IPS DF 6.9 (cell line): ENCODE measurements at places on chromosomes 4 and X.

DNA sequence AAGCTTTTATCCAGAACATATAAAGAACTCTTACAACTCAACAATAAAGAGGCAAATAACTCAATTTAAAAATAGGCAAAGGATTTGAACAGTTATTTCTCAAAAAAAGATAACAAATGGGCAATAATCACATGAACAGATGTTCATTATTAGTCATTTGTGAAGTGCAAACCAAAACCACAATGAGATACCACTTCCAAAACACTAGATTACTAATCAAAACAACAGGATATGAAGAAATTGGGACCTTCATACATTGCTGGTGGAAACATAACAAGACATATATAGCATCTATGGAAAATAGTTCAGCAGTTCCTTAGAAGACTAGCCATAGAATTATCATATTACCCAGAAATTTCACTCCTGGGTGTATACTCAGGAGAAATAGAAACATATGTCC, 224.6 kb downstream of the FBXO8 start:
- DNase-seq, result no peak

GRCh38 chrX:13266641-13267345, 53.1 kb downstream of the ATXN3L start:
- DNase-seq, result no peak

DNA sequence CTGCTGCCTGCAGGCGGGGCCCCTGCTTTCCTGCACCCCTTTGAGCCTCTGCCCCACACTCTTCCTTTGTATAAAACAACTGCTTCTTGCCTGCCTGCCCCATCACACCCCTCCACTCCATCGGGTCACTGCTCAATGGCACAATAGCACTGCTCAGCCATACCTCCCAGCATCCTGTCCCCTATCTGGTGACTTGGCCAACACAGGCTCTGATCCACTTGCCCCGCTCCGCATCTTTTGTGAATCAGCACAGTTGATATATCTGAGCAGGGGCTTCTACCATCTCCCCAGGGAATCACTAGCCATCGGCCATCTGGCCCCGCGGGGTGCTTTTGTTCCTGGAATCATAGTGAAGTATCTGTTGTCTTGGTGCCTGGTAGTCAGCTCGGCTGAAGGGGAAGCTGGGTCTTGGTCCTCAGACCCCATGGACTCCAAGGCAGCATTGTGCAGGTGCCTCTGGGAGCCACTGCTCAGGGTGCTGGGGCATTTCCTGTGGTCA, 45.3 kb downstream of the MAP7D3 start:
- DNase-seq, result no peak

DNA sequence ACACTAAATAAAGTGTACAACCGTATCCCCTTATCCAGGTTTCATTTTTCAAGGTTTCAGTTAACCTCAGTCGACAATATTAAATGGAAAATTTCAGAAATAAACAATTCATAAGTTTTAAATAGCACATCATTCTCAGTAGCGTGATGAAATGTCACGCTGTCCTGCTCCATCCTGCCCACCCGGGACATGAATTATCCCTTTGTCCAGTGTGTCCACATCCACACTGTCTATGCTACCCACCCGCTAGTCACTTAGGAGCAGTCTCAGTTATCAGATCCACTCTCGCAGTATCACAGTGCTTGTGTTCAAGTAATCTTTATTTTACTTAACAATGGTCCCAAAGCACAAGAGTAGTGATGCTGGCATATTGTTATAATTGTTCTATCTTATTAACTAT, 54.7 kb downstream of the FRYL start:
- no peak for DNase-seq

GRCh38 chrX:8815460-8816065, 14.4 kb upstream of the FAM9A start:
- peak; percentile 37 for DNase-seq

DNA sequence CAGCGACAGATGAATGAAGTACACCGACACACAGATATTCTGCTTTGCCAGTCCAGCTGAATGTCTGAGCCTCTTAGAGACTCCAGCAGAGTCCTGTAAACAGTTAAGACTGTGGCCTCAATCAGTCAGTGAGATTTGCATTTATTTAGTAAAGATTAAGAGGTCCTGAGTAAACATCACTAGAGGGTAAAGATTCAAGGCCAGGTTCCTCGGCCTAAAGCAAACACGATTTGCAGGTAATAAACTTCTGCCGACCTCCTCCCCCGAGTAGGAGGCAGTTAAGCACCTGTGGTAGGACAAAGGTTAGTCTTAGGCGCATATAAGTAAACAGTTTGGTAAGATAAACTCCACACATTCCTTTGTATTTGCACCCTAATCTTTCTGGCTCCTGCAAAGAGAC, 99.6 kb downstream of the CFAP47 start:
- no peak for DNase-seq

DNA sequence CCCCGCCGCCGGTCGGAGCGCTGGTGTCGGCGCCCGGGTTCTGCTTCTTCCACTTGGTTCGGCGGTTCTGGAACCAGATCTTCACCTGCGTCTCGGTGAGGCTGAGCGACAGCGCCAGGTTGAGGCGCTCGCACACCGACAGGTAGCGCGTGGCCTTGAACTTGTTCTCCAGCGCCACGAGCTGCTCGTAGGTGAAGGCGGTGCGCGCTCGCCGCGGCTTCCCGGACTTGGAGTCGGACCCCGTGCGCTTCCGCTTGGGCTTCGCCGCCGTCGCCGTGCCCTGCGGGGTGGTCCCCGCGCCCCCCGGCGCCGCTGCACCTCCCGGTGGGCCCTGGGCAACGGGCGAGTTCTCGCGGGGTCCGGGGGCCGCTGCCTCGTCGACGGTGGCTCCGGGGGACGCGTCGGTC, 3.1 kb downstream of the NKX1-1 start:
- DNase-seq, result no peak

DNA sequence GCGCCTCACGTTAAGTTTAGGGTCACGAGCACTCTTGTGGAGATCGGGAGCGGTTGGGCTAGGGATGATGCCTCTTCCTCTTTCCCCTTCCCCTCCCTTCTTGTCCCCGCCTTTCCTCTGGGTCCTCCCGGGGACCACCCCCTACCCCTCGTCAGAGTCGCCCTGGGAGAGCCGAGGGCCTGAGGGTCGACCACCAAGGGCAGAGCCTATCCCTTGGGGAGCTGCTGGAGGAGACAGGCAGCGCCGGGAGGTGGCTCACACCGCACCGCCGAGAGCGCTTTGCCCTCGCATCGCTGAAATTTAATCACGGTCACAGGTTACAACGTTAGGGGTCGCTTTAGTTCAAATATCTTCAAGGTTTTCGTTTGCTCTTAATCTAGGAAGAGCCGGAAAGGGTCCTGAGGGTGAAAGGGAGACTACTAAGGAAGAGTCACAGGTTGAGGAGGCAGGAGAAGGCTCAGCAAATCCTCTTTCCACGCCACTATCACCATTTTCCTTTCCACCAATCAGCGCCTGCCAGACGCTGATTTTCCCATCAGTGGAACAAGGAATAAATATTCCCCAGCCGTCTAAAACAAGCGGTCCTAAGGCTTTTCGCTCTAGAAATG, 528 bp upstream of the SNCA start:
- peak; percentile 25 for DNase-seq

- DNase-seq, result no peak
Measured at GRCh38 chrX:8760021-8760420, 28.1 kb upstream of the ANOS1 start.

DNA sequence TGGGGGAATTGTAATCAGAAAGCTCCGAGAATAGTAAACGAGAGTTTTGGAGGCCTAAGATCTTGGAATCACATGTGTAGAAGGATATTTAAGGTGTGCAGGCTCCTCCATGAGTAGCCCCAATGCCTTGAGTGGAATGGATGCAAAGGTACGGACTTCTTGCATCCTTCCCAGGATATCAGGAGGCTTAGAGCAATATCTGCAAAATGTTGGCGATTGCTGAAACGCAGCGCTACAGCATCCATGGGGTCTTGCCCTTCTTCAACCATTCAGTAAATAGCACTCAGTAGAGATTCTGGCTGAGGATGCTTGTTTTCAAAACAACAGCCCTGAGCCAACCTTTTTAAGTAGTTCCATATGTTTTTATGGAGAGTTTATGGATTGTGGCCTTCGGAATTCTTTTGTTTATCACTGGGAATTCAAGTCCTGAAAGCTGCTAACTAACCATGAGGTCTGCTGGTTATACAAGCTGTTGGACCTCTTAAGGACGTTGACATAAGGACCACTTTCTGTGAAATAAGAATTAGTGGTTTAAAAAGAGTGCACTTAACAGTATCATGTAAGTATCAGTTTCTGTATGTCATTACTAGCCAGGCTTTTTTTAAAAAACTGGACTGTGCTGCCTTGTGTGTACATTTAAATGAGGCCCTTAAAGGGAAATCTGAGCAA, 228.8 kb upstream of the PGRMC2 start:
- no peak for DNase-seq

DNA sequence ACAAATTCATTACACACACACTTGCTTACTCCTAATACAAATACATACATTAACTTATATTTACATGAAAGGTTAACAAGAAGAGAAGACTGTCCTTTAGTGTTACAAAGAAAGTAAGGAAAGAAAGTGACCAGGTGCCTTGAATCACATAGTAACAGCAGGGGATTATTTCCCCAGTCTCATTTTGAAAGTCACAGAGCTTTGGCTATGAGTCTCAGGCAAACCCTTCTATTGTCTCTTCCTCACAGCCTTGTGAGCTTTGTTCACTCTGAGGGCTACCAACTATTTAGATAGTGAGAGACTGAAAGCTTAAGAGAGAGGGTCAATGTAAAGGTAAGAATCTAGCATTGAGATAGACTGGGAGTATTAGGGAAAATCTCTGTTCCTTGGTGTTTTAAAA, 161.6 kb downstream of the NPNT start:
- DNase-seq, result peak; percentile 16

DNA sequence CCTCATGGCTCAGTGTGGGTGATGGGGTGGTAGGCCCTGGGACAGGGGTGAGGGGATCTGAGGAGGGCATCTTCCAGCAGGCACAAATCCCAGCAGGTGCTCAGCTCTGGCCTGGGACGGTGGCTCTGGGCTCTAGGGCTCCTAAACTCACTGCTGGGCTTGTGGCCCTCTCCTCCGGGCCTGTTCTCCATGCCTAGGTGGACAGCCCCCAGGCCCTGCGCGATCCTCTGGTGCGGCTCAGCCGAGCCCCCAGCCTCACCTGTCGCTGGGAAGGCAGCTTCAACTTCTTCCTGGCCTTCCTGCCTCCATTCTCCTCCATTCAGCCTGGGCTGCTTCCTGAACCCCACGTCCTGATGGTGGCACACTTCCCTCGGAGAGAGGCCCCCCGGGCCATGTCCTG, 19.3 kb upstream of the FGFR3 start:
- no peak for DNase-seq

- peak; percentile 52 for DNase-seq
Measured at GRCh38 chrX:103254171-103254824, 657 bp downstream of the TCEAL8 start.

GRCh38 chrX:19855700-19856381, 31.6 kb downstream of the SH3KBP1 start:
- no peak for DNase-seq

DNA sequence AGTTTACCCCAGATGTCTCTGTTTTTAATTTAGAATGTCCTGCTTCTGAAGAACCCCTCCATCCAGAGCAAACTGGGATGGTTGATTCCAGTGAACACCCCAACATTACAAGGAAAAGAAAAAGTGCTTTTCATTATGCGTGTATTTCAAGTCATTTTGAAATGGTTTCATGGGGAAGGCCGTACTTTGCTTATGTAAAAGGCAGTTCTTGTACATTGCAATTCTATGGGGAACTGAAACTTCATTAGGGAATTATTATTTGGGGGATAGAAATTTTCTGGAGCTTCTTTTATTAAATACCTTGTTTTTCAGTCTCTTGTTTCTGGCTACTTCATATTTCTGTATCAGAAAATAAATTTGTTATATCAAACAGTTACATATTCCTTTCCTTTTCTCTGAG, 96.9 kb upstream of the ZNF518B start:
- no peak for DNase-seq

DNA sequence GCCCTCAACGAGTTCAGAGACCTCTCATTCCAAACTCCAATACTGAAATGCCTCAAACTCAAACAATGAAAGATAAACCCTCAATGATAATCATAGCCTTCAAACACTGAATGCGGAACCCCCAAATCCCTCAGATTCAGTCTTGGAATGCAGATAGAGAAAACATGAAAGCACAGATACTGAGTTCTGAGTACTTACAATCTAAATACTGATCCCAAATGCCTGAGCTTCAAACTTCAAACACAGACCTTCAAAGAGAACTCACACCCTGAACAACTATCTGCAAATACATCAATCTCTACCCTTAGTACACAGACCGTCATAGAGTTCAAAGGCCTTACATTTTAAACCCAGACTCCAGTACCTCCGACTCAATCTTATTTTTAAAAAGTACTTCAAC, 16.9 kb upstream of the PAGE4 start:
- no peak for DNase-seq

- DNase-seq, result no peak
Measured at GRCh38 chrX:133390676-133391075, 24.6 kb downstream of the GPC4 start.

DNA sequence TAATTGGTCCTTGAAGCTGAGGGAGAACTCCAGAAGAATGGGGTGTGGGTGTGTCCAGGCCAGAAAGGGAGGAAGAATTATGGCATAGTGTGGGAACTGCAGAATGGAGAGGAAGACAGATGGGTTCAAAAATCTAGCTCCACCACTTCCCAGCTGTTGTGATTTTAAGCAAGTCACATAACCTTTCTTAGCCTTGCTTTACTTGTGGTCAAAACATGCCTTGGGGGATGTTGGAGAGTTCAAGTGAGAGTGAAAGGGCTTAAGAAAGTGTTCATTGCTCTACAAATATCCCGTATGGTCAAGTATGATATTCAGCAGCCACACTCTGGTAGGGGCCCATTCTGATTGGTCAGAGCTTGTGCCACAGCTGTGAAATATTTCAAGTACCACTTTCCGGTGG, 15.0 kb upstream of the STARD8 start:
- no peak for DNase-seq
